Renal cortex interstitium (tissue), 15 donors: ENCODE measurements at places on chromosomes 5 and 9. TPM values are rescaled to one million over a fixed set of nuclear protein-coding genes. Genes with fewer than 3 reads are reported as not detected.

- no peak for DNase-seq
These were observed 55.2 kb downstream of the GRIN3A start for GRCh38 chr9:101683236-101683635.

Gene RMRP
- not detected for polyA plus RNA-seq

- DNase-seq, result no peak
These were observed 11.1 kb downstream of the DOLK start for GRCh38 chr9:128936171-128936865.

Gene FOXD1
- polyA plus RNA-seq, result 12.7 TPM

Gene LECT2
- 5.1 TPM for polyA plus RNA-seq

Gene LPAR1
- 24.6 TPM for polyA plus RNA-seq
